ENCODE measurements at places on chromosomes 12 and 14. TPM values are rescaled to one million over a fixed set of nuclear protein-coding genes. Genes with fewer than 3 reads are reported as not detected.

The PA2G4 gene
- 282 TPM for total RNA-seq

The ARHGAP9 gene
- 6.3 TPM for total RNA-seq

The ACVRL1 gene
- total RNA-seq = 0.07 TPM

The LYZ gene
- not detected for total RNA-seq

The METTL1 gene
- 13.8 TPM for total RNA-seq

The OTOGL gene
- 0.31 TPM for total RNA-seq

The PTCSC3 gene
- not detected for total RNA-seq

The ENDOU gene
- not detected for total RNA-seq

The GCN1 gene
- 119 TPM for total RNA-seq

The RASAL1 gene
- total RNA-seq = 4.5 TPM

The FIGNL2 gene
- total RNA-seq = 5.8 TPM

The SCYL2 gene
- 34.6 TPM for total RNA-seq
